ENCODE measurements at places on chromosomes 6 and 20.

DNA sequence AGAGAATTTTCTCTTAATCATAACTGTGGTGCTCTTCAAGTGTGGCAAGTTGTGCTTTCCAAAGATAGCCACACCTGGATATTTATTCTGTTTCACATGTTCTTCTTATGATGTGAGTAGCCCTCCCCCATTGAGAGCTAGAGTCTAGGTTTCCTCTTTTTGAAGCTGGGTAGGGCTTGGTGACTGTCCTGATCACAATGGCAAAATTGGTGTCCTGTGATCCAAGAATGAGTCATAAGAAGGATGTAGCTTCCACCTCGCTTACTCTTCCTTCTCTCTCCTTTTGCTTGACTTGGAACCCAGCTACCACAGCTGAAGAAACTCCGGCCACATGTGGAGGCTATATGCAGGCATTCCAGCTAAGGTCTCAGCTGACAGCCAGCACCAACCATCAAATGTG lies 7.4 kb upstream of the IGF2R start:
- peak; percentile 17 for DNase-seq

- no peak for DNase-seq
Measured at GRCh38 chr6:138417493-138418117, 13.6 kb downstream of the HEBP2 start.

DNA sequence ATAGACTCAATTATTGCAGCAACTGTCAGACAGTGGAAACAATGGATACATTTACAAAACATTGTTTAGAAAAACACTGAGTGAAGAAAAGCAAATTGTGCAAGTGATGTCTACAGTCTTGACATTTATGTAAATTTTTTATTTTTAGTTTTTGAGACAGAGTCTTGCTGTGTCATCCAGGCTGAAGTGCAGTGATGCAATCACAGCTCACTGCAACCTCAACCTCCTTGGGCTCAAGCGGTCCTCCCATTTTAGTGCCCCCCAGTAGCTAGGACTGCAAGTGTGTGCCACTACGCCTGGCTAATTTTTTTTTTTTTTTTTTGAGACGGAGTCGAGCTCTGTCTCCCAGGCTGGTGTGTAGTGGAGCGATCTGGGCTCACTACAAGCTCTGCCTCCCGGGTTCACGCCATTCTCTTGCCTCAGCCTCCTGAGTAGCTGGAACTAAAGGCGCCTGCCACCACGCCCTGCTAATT lies 9.7 kb downstream of the CNBD2 start:
- DNase-seq, result no peak

DNA sequence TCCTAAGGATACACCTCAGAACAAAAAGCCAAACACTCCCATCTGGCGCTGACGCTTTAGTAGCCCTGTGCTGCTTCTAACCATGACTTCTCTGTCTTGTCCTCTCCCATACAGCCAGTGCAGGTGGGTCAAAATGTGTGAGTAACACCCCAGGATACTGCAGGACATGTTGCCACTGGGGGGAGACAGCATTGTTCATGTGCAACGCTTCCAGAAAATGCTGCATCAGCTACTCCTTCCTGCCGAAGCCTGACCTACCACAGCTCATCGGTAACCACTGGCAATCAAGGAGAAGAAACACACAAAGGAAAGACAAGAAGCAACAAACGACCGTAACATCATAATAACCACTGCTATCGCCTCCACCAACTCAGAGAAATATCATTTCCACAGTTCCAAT lies 1.4 kb downstream of the DEFB132 start:
- no peak for DNase-seq

DNA sequence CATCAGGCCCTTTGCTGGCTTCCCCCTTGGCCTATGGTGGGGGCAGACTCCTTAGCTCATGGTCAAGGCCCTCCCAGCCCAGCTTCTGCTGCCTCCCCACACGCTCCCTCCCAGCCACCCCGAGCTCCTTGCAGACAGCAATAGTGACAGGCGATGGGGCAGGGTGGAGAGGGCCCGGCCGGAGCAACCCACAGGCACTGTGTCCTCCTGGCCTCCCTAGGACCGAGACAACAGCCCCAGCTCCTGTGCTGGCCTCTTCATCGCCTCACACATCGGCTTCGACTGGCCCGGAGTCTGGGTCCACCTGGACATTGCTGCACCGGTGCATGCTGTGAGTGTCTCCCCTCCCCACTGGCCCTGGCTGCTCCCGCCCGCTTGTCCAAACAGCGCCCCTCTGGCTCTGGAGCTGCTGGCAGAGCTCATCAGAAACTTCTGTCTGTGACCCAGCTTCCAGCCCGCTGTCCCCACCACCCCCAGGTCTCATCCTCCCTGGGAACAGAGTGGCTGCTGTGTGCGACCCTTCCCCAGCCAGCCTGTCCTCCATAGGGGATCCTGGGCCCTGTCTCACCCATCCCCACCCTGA lies 21.8 kb downstream of the NPEPL1 start:
- no peak for DNase-seq

DNA sequence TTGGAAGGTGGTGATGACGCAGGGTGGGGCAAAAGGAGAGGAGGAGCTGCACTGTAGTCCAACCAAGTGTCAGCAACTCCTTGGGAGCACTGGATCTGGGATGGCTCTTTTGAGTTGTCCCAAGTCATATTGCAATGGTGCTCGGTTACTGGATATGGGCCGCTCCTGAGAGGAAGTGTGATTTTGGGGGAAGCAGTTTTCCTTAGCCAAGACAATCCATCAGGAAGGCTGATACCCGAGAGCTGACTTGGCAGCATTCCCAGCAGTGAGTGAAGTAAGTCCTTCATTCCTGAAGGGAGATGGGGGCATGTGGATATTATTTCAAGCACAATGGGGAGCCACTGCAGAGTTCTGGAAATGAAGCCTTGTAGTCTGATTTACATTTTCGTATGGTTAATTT lies 354.1 kb downstream of the RFPL4B start:
- no peak for DNase-seq

DNA sequence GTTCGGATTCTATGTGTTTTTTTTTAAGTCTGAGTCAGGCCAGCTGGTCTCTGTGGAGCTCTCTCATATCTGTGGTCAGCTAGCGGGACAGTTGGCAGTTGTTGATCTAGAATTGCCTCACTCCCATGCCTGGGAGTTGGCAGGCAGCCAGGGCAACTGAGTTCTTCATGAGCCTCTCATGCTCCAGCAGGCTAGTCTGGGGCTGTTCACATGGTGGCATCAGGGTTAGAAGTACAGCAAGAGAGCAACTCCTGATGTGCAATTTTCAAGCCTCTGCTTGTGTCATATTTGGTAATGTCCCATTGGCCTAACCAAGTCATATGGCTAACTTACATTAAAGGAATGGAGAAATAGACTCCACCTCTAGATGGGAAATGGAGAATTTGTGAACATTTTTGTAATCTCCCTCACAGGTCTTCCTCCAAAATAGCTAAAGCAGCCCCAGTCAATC lies 6.7 kb upstream of the IFT52 start:
- DNase-seq, result no peak

DNA sequence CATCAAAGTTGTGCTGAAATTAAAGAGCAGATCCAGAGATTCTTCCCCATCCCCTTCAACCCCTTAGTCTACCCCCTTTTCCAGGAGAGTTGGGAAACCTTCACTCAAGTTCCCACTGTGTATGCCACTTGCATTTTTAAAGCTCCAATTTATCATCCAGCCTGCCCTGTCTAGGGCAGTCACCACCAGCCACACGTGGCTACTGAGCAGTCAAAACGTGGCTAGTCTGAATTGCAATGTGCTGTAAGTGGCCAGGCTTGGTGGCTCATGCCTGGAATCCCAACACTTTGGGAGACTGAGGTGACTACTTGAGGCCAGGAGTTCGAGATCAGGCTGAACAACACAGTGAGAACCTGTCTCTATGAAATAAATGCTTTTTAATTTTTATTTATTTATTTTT lies 34.9 kb downstream of the ERGIC3 start:
- DNase-seq, result no peak

GRCh38 chr6:17610835-17611234 lies 10.7 kb downstream of the FAM8A1 start:
- DNase-seq, result no peak

- no peak for DNase-seq
Measured at GRCh38 chr6:4136354-4136831, 1.0 kb upstream of the ECI2 start.

- no peak for DNase-seq
Measured at GRCh38 chr6:125268765-125269164, 33.0 kb downstream of the HDDC2 start.

DNA sequence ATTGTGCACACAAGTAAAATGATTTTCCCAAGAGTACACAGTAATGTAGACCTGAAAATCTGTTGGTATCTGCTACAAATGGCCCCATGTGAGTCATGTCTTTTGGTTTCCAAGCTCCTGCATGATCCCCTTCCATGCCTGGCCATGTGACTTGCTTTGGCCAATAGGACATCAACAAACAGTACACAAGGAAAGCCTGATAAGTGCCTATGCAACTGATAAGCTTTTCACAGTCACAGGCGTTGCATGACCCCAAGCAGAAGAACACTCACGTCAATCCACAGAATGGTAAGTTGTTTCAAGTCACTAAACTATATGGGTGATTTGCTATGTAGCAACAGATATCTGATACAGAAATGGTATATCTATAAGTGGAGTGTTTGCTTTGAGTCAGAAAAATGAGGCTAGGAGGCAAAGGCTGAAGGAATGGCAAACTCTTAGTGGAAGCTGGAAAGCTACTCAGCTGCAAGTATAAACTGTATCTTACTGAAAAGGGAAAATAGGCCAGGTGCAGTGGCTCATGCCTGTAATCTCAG lies 160.1 kb upstream of the BEND3 start:
- DNase-seq, result no peak

- DNase-seq, result no peak
Measured at GRCh38 chr6:56343295-56343694, 95.9 kb upstream of the COL21A1 start.

DNA sequence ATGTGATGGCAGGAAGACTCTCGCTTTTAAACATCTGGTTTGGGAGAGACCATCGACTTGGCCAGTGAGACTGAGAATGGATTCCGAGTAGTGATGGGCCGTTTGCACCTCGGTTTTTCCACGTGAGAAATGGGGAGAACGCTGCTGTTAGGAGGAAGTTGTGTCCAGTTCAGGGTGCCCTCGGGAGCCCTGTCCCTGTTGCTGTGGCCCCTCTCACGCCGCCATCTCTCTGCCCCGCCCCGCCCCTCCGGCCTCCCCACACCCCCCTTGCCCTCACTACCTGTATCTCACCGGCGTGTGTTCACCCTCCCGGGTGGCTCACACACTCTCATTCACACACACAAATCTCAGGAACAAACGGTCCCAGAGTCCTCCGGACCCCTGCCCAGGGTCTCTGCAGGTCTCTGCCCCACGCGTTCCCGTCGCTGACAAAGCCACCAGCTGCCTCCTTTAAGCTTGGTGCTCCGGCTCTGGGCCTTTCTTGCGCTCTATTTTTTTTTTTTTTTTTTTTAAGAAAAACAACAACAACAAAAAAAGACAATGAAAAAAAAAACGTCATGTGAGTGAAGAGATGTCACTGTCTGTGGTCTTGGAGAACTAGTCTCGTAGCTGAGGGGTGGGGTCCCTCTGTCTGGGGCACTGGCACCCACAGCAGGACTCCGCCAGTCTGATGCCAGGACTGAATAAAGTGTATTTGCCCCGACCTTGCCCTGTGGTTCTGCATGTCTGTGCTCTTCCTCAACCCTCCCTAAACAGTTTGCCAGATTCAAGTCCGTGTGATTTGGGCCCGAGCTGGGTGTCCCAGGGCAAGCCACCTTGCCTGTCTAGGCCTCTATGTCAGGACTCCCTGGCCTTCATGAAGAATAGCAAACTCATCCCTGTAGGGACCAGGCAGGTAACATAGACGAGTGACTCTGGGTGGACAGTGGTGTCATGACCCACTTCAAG lies 2.9 kb downstream of the SOX12 start:
- DNase-seq, result no peak

DNA sequence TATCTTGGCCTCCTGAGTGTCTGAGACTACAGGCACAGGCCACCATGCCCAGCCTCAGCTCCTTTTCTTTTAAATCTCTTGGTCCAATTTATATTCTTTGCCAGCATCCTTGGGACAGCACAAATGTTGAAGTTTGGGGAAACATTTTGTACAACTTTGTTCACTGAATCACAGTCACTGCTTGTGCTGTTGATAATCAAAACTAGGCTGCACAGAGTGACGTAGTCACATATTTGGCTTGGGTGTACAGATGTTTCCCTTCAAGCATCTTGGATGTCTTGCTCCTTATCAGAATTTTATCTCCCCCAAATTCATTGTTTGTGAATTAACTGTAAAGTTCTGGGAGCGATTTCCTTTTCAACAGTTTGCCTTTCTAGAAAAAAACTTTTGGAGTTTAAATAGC lies 17.9 kb downstream of the CARMIL1 start:
- DNase-seq, result no peak

DNA sequence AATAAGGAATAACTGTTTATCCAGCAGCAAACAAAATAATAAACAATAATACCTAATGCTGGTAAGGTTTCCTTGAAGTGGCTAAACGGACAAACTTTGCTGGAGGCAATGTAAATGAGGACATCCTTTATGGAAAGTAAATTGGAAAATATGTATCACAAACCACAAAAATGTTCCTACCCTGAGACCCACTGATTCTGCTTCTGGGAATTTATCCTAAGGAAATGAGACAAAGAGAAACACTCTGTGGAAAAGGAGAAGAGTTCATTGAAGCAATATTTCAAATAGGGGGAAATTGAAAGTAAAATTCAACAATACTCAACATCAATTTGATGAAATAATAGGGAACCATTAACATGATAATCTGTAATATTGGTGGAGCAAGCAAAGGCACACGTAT lies 37.9 kb downstream of the MAFB start:
- DNase-seq, result no peak

DNA sequence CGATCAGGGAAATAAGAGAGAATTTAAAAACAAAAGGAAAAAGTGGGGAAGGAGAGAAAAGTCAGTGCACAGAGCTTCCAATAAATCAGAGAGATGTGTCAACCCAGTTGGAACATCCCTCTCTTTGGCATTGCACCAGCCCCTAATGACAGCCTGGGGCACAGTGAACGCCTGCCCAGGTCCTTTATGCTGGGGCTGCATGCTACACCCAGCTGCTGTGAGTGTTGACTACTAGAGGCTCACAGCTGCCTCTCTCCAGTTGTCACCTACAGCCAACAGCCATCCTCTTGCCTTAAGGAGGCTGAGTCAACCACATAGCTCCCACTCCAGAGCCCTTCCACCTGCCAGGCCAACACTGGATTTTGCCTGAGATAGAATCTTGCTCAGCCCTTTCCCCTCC lies 19.0 kb downstream of the OR2H2 start:
- DNase-seq, result no peak

GRCh38 chr6:136783495-136784270 lies 8.6 kb downstream of the MAP3K5 start:
- DNase-seq, result no peak

- DNase-seq, result no peak
Measured at GRCh38 chr6:148658681-148659430, 88.0 kb upstream of the UST start.

- DNase-seq, result no peak
Measured at GRCh38 chr20:50799176-50799889, 4.5 kb downstream of the BCAS4 start.

DNA sequence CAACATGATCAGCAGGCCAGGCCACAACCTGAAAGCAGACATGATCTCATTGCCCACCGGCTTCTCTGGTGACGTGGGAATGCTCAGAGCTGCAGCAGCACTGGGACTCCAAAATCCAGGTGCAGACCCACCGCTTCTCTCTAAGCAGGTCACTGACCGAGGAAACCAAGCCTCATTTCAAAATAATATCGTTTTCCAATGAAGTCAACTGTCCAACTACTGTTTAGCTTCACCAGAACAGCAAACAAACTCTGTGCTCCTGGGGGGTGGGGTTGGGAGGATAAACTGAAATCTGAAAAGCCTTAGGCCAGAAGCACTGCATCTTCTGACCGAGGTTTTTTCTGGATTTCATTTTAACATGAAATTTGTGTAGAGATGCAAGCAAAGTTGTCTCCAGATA lies at the start of gene GPLD1:
Gene GPLD1, minus strand, starts transcription at position 109 of the 400 bp plus-strand sequence. Its CDS starts 67 bp downstream, at position 42.
- DNase-seq, result no peak
